ENCODE measurements at places on chromosomes 5 and 9.

GRCh38 chr9:119114681-119115080, 254.6 kb downstream of the BRINP1 start:
- no peak for DNase-seq

GRCh38 chr9:99180199-99180598, 41.5 kb downstream of the ALG2 start:
- no peak for DNase-seq

- DNase-seq = no peak
Measured at GRCh38 chr5:14599476-14600127, 18.0 kb downstream of the OTULINL start.

DNA sequence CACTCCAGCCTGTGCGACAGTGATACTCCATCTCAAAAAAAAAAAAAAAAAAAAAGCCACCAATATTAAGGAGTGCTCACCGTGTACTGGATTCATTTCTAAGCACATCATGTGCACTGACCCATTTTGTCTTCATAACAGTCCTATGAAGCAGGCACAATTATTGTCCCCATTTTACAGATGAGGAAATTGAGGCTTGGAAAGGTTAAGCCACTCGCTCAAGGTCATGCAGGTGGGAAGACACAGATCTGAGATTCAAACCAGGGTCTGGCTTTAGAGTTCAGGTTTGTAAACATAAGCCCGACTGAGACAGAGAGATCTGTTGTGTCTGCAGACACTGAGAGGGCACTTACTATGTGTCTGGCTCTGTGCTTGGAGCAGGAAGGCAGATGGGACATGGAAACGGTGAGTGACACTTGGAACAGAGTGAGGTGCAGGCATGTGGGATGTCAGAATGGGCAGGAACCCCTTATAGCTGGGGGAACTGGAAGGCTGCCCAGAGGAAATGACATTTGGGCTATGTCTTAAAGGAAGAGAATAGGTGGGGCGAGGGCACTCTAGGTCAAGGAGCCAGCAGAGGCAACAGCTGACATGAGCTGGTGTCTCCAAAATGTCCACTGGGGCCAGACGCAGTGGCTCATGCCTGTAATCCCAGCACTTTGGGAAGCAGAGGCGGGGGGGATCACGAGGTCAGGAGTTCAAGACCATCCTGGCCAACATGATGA, 69.9 kb downstream of the STK10 start:
- no peak for DNase-seq

- no peak for DNase-seq
Measured at GRCh38 chr9:73237140-73237539, 85.5 kb downstream of the ANXA1 start.

DNA sequence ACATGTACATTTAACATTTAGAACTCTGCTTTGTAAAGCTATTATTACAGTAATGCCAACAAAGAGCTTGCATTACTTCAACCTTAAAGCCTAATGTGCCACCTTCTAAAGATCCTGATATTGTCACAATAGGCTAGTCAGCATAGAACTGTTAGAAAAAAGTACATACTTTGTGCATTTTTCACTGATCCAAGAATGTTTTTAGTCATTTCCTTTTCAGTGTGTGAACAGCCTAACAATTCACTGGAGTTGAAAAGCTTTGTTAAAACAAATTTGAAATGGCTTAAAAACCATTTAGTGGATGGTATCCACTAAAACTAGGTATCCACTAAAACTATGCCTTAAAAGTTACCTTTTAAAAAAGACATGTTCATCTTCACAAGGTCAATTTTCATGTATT, 4.5 kb downstream of the RPS6 start:
- DNase-seq = no peak

GRCh38 chr5:54563083-54563761, 45.7 kb downstream of the SNX18 start:
- DNase-seq = no peak

DNA sequence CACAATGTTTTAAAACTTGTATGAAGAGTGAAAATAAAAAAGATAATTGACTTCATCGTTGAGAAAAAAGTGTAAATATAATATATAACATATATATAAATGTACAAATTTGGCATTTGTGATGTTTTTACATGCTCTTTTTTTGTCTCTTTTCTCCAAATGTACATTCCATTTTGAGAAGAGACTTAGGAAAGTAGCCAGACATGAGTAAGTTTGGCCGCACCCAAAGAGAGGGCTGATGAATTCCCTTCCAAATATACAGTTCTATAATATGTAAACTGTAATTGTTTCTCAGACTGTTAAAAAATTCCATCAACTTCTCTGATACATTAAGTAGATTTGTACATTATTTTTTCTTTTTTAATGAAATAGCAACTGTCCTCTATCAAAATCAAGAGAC, 193.2 kb upstream of the MAP3K1 start:
- no peak for DNase-seq

GRCh38 chr5:53373451-53374158, 106.8 kb upstream of the FST start:
- DNase-seq = no peak

DNA sequence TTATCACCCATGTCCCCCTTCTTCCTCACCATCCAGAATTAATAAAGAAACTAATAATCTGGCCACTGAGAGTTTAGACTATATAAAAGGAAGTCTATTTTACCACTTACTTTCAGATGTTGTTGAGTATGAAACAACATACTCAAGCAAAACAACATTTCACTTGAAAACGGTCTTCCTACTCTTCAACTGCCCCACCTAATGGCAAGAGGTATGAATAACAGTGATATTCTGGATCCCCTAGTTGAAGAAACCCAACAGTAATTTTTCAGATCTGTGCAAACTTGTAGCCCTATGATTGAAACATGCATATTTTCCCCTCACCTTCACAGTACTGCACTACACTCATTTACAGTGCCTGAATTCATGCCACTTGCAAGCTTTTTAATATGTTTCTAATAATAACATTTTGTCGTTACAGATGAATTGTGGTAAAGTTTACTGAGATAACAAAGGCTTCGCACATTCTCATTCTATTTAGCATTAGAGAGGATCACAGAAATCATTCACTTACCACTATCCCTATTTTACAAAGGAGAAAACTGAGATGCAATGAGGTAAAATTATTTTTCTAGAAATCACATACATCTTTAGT, 267.9 kb upstream of the PDE4D start:
- DNase-seq = peak; percentile 1

GRCh38 chr5:56913766-56914165, 4.4 kb downstream of the SETD9 start:
- DNase-seq = no peak

- no peak for DNase-seq
Measured at GRCh38 chr5:72121052-72121779, 13.9 kb downstream of the MAP1B start.

- no peak for DNase-seq
Measured at GRCh38 chr9:36318212-36318802, 60.1 kb upstream of the GNE start.

DNA sequence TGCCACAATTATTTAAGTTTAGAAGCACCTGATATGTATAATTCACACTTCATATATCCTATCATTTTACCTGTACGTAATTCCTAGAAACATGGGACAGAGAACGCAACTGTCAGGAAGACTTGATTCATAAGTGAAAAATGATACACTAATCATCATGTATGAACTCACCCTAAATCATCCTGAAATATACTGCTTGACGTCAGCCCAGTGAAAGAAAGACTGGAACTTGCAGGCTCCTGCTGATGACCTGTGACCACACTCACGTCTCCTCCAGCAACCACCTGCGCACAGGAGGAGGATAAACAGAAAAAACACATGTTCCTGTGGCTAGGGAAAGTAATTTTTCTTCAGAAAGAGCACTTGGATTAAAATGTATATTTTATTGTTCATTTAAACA, 169.7 kb downstream of the MPDZ start:
- no peak for DNase-seq

GRCh38 chr5:174086751-174087150, 41.2 kb downstream of the NSG2 start:
- DNase-seq = no peak

DNA sequence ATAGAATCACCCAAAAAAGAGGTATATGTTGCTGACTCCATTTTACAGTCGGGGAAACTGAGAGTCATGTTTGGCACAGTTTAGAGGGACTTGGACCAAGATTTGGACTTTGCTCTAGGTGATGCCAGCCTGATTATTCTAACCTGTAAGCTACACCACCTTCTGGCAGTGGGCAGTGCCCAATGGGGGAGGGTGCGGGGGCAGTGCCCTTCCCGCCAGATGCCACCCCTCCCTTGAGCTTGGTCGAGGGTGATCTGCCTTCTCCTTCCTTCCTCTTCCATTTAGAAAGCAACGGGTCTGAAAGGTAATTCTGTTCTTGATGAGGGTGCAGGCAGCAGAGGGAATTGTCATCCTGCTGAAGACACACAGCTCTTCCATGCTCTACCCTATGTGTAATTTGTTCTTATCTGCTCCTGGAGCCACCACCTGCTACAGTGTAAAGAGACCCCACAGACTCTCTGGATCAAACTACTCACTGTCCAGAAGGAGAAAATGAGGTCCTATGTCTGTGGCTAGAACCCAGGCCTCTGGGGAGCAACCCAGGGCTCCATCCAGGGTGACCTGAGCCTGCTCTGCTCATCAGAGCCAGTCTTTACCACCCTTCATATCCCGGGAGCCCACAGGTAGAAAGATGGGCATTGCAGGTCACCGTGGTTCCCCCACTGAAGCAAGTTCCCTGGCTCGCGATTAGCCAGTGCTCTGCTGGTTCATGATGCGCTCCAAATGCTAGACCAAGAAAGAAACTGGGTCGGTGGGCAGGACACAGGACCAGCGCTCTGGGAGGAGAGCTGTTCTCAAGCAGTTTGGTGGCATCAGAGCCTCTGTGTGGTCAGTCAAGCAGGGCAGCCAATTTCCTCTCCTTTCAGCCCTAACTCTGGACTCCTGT, 156.2 kb downstream of the RGS3 start:
- no peak for DNase-seq

- DNase-seq = no peak
Measured at GRCh38 chr9:133774799-133775198, 36.6 kb upstream of the SARDH start.

- no peak for DNase-seq
Measured at GRCh38 chr5:54095969-54096368, 214.4 kb downstream of the ARL15 start.

DNA sequence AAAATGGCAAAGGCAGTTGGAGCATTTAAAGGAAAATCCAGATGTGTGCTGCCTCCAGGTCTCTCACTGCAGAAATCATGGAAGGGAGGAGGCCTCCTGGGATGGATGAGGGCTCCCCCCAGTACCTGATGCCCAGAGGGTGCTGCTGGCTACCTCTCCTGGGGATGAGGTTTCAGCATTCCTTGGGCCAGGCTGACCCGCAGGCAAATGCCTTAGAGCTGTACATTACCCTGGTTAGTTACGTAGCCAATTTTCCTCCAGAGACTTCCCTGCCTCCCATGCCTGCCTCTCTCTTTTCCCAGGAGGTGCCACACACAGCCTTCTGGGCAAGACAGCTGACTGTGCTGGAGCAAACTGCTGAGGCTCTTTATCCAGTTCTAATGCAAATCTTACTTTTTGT, 65.3 kb downstream of the RGS3 start:
- no peak for DNase-seq

GRCh38 chr9:20044686-20045085, 255.8 kb upstream of the SLC24A2 start:
- DNase-seq = no peak

DNA sequence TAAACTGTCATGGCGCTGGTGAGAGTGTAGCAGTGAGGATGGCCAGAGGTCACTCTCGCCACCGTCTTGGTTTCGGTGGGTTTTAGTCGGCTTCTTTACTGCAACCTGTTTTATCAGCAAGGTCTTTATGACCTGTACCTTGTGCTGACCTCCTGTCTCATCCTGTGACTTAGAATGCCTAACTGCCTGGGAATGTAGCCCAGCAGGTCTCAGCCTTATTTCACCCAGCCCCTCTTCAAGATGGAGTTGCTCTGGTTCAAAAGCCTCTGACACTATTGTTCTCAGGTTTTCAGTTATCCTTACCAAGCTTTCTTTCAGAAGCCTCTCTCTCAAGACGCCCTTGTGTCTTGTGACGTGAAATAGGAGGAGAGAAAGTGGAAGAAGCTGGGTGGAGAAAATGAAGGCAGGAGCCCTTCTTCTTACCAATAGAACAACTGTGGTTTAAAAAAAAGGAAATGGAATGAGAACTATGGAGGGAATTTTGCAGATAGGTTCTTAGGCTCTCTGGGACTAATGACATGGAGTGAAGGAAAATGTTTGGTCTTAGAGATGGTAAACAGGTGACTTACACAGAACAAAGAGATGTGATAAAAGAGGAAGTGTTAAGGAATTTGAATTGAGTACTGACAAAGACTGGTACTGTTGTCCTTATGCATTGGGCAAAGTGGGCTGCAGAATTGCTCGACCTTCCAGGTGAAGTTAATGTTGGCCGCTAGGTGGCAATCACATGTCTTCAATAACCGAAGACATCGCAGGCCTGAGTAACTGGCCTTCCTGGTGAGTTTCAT, 133.3 kb upstream of the RAI14 start:
- peak; percentile 26 for DNase-seq

GRCh38 chr5:157025093-157025698, 33.7 kb downstream of the HAVCR1 start:
- DNase-seq = no peak

DNA sequence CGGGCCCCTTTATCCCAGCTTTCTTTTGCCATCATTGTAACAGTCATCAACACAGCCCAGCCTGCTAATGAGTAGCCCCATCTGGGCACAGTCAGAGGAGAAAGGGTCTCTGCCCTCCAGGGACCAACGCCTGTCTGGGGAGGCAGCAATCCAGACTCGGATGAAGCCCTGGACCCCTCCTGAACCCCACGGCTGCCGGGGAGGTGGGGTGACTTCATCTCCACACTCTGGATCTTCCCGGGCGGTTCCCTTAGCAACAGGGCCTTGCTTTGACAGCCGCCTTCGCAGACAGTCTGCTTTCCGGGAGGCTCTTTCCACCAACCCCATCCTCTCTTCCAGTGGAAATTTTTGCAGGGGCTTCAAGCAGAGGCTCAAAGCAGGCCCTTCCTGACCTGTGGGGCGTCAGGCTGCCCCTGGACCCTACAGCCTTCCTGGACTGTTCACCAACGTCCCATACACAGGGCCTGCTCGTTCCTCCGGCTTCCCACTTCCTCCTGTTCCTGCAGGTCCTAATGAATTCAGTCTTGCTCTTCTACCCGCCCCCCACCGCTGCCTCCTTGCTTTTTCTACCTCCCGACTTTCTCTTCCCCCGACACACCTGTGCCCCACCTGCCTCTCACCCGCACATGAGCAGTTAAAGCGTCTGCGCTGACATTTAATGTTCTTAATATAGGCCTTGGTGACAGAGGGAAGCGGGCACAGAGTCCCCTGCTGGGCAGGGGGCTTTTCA, 161.7 kb upstream of the MVB12B start:
- no peak for DNase-seq

- no peak for DNase-seq
Measured at GRCh38 chr5:143644727-143645126, 167.2 kb upstream of the HMHB1 start.
